ENCODE measurements at places on chromosomes 16 and 17.

DNA sequence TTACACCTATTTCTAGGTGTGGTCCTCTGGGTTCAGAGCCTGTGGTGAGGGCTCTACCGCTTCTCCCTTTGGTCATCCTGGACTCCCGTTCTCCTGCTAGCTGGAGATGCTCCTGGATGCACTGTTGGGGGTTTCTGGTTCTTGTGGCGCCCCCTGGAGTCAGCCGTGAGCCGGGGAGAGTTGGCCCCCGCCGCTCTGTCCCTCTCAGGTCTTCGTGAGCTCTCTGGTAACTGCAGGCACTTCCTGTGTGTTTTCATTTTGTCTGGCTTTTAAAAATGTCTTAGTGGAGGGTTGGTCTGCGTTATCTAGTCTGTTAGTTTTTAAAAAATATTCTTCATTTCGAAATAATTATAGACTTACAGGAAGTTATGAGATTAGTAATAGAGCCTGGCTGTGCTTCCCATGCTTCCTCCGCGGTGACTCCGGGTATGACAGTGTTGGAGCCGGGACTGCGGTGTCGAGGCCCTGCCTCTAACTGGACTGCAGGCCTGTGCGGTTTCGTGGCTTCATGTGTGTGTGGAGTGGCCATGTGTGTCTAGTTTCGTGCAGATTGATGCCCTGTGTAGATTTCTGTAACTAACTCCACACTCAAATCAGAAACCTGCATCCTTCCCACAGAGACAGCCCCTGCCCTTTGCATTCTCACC, 78.0 kb upstream of the ZNF750 start:
- no peak for DNase-seq

DNA sequence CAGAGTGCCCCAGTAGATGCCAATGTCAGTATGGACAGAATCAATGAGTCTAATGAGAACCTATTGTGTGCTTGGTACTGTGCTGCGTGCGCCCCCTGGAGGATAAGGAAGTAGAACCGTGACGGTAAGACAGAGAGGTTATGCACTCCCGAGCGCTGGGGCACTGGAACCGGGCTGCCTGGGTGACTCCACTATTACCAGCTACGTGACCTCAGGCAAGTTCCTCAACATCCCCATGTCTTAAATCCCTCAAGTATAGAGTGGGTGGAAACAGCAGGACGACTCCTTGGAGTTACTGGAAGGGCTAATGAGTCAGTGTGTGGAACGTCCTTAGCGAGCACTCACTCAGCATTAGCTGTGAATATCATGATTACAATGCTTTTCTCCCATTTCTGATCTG, 16.2 kb downstream of the CHST4 start:
- no peak for DNase-seq

GRCh38 chr17:82400830-82401229, 17.3 kb upstream of the HEXD start:
- DNase-seq, result peak; percentile 88

DNA sequence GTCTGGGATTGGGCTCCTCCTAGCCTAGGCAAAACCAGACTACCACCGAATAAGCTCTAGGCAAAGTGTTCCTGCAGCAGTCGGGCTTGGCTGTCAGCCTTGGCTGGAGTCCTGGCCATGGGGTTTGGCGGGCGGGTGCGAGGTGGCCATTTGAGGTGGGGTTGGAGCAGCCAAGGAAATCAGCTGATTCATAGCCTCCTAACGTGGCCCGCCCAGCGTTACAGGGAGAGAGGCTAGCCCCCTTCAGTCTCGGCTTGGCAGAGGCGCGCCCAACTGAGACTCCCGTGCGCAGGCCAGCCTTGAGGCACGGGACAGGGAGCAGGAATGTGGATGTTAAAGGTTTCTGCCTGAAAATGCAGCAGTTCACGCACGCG, 1.9 kb downstream of the PMP22 start:
- DNase-seq, result peak; percentile 78

DNA sequence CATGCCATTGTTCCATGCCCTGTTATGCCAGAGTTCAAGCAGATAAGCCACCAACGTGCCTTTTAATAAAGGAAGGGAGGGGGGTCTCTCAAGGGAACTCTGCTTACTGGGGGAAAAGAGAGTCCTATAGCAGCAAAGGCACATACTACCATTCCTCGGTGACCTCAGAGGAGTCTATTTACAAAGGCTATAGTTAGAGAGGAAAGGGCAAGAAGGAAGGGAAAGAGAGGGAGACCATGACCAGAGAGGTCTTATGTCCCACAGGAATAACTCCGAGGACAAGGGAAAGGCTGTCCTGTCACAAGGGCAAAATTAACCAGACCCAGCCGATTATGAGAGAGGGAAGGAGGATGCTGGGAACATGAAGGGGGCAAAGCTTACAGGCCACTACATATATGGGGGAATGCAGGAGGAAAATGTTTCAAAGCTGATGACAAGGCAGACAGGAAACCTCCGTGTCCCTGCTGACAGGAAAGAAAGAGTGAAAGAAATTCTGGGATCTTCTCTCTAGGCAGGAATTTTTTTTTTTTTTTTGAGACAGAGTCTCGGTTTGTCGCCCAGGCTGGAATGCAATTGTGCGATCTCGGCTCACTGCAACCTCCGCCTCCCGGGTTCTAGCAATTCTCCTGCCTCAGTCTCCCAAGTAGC, 51.5 kb downstream of the HIC1 start:
- no peak for DNase-seq

GRCh38 chr16:67459861-67460150, 21.2 kb downstream of the ATP6V0D1 start:
- no peak for DNase-seq

- DNase-seq, result no peak
Observed at GRCh38 chr17:14058051-14058450, 11.3 kb upstream of the COX10 start.

DNA sequence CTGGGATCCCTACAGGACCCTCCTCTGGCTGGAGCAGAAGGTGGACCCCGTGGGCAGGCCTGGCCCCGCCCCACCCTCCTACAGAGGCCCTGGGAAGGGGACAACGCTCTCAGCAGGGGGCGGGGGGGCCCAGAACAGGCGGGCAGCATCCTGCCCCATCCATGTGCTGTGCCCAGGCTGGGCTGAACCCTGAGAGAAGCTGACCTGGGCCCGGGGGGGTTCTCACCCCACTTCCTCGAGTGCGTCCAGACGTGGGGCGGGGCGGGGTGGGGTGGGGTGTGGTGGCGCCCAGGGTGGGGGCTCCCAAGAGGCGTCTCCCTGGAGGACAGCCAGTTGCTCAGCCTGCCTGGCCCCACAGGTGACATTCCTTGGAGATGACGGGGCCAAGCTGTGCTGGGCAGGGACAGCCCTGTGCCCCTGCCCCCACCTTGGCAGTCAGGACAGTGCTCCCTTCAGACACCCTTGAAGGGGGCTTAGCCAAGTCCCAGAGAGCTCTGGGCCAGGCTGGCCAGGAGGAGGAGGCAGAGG, 390 bp upstream of the UNC13D start:
- DNase-seq, result no peak

DNA sequence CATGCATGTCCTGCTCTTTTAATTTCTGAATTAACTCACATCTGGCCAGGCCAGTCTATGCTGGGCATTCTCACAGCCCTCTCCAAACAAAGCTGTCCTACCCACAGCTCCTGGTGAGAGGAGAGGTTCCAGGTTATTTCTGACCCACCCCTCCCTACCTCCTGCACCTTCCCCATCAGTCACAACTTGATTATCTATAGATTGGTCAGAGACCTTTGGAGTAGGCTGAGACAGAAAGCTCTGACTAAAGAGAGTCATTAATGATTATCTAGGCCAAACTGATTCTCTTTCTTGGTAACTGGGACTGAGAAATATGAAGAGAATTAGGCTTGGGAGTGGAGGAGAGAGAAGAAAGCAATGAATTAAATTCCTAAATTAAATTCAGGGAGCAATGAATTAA, 1.4 kb upstream of the KRT222 start:
- no peak for DNase-seq

- no peak for DNase-seq
Observed at GRCh38 chr17:9907131-9907530, 2.1 kb upstream of the RCVRN start.

DNA sequence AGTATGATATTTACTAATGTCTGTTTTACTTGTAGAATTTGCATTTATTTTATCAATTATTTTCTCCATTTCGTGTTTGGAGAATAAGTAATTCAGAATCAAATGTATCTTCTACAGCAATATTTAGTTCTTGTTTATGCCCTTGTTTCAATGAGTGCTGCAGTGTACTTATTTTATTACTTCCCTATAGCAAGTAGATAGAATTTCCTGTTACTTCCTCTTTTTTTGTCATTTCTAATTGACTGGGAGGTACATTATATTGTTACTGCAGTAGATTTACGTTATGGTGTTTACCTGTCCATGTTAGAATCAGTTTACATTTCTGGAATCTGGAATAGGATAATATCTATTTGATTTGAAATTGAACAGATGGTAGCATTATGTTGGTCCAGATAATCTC, 71.2 kb downstream of the OMG start:
- DNase-seq, result no peak

GRCh38 chr17:80827646-80828643, 163.7 kb upstream of the CHMP6 start:
- DNase-seq, result peak; percentile 60

- peak; percentile 67 for DNase-seq
Observed at GRCh38 chr16:89093602-89094251, at the start of gene ACSF3. TSS of gene ACSF3 (plus strand) at chr16:89093852. CDS start at chr16:89100682, 6,830 bp downstream.

GRCh38 chr17:50425682-50426471, at the start of gene ACSF2:
TSS of gene ACSF2 (plus strand) at chr17:50426218. CDS start at chr17:50426262, 44 bp downstream.
- DNase-seq, result no peak

- DNase-seq, result no peak
Observed at GRCh38 chr16:29943846-29944799, 17.8 kb upstream of the TMEM219 start.

- DNase-seq, result no peak
Observed at GRCh38 chr17:81324851-81325713, 30.0 kb upstream of the SLC38A10 start.

DNA sequence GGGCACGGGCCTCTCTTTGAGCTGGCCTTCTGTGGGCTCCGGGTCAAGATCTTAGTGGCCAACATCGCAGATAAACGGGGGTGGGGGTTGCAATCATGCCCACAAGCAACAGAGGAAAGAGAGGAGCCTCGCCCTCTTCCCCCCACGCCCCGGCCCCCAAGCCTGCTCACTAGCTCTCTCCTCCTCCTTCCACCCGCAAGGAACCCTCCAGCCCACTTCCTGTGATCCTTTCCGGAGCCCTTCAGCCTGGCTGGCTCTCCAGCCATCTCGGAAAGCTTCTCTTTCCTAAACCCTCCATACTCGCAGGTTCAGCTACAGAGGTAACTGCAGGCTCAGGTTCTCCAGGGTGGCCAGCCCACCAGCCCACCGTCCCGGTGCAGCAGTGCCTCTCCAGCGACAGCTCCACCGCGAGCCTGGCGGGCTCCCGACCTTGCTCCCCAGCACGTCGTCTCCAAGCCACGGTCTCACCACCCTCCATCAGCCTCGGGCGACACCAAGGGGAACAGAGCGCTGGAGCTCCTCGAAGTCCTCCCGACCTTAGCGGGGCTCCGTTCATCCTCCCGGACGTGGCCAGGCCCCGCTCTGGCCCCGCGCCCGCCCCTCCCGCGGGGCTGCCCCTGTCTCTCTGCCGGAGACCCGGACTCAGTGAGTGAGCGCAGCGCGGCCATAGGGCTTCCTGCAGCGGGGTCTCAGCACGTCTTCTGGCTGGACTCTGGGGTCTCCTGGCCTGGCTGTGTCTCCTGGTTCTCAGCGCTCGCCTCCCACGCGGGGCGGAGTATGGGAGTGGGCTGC, 12.9 kb upstream of the ODF4 start:
- no peak for DNase-seq

DNA sequence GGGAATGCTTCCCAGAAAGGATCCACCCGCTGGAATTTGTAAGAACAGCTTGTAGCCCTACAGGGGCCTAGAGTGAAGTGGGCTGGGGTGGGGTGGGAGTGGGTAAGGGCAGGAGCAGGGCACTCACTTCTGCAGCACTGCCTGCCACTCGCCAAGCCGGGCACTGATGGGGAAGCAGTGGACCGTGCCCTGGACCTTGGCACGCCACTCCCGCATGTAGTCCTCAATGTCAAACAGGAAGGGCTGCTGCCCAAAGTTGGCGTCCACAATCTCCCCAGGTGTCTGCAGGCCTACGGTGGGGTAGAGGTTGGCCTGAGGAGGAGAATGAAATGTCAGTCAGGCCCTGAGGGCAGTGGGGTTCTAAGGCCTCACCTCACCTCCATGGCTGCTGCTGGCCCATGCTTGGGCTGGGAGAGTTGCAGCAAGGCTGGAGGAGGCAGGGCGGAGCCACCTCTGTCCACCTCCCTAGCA, 15.7 kb upstream of the GFOD2 start:
- no peak for DNase-seq

- no peak for DNase-seq
Observed at GRCh38 chr16:88526008-88526905, 43.9 kb upstream of the ZC3H18 start.

DNA sequence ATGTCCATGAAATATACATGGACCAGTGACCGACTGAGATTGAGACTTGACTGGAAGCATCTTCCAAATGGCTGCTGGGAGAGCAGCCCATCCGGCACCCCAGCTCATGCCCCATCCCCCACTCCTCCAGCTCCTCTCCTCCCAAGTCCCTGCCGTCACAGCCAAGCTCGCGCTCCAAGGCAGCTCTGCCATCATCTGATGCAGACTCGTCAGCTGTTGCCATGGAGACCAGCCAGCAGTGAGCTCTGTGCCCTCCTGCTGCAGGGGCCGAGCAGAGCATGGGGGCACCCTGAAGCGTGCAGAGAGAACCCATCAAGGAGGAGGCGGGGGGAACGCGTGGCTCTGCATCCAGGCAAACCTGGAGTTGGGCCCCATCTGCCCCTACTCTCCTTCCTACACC, 74.5 kb upstream of the TNRC6C start:
- peak; percentile 99 for DNase-seq

DNA sequence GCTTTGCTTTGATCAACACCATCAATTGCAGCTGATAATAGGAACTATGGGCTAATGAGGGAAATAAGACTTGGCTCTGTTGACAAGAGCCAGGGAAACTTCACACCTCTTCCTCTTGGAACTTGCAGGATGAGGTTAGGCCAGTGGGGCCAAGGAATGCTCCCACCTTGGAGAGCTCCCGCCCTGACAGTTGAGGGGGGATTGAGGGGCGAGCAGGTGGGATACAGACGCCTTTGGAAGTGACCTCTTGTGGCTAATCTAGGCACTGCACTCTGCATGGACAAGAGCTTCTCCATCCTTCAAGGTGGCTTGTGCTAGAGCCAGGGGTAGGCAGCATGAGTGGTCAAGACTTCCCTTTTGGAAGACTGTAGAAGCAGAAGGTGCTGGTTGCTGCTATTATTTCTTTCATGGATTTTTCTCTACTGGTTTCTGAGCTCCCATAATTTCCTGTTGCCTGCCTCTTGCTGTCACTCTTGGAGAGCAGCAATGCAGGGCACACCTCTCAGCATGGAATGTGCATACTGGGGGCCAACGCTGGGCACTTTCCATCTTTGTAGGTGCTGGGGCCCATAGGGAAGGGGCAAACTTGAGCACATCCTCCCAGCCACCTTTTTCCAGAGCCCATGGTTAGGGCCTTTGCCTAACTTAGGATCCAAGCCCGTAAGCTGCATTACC, 2.3 kb upstream of the PHF12 start:
- no peak for DNase-seq

Measured in posterior cingulate gyrus (tissue), 11 donors.